ENCODE measurements at places on chromosomes 16 and 17.

- DNase-seq: no peak
Observed at GRCh38 chr16:79714440-79714839, 113.9 kb upstream of the MAF start.

- no peak for DNase-seq
Observed at GRCh38 chr16:19418200-19418599, 517 bp downstream of the TMC5 start.

GRCh38 chr17:1177016-1177700 is 2.6 kb downstream of the ABR start:
- DNase-seq: no peak

DNA sequence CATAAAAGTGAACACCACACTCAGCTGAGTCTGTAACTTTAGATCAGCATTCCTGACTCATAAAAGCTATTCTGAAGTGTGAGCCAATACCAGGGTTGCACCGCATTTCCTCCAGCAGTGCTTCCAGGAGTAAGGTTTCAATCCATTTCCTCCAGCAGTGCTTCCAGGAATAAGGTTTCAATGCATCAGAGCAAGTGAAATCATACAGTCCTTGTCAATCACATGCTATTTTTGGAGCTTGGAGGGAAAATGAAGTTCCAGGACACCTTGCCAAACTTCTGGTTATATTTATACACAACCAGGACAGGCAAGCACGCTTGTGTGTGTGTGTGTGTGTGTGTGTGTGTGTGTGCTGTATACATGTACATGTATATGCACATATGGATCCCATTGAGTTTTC is 327.6 kb downstream of the GRIN2A start:
- no peak for DNase-seq

- no peak for DNase-seq
Observed at GRCh38 chr16:85849388-85849787, 49.6 kb upstream of the IRF8 start.

GRCh38 chr16:760545-761343 is at the start of gene MSLN:
TSS of gene MSLN (plus strand) at chr16:760734. CDS start at chr16:762681, 1,947 bp downstream.
- DNase-seq: no peak

DNA sequence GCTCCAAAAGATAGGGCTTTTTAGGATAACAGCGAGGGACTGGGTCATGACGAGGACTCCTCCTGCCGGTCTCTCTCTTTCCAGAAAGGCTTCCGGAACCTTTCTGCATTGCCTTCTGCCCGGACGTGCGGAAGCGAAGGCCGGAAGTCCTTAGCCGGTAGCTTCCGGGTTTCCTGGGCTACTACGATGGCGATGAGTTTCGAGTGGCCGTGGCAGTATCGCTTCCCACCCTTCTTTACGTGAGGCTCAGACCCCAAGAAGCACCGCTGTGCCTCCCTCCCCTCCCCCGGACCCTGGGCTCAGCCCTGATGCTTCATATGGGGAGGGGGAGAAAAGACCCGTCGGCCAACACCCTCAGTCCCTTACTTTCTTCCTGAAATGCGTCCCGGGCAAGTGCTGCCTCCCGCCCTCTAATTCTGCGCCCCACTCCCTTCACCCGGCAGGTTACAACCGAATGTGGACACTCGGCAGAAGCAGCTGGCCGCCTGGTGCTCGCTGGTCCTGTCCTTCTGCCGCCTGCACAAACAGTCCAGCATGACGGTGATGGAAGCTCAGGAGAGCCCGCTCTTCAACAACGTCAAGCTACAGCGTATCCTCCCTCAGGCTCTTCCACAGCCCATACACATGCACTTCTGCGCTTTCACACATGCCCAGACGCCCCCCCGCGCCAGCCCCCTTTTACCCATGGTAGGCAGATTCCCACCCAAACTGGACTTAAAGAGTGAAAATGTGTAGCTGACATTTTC is at the start of gene VPS25:
VPS25 (plus strand) TSS at position 160 of the 746 bp plus-strand sequence; CDS start at position 187, 27 bp downstream.
- peak; percentile 83 for DNase-seq

GRCh38 chr17:2487306-2487705 is 24.4 kb downstream of the METTL16 start:
- no peak for DNase-seq

GRCh38 chr17:46928467-46929261 is 5.7 kb downstream of the GOSR2 start:
- no peak for DNase-seq

DNA sequence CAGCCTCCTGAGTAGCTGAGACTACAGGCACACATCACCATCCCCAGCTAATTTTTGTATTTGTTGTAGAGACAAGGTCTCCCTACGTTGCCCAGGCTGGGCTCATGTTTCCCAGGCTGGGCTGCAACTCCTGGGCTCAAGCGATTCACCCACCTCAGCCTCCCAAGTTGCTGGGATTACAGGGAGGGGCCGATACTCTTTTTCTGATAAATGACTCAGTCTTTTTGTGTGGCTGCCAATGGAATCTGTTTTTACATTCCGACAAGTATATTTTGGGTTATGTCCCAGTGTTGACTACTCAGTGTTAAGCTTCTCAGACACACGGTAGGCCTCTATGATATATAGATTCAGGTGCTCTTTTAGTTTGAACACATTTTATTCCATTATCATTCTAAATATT is 58.1 kb downstream of the SLFN11 start:
- no peak for DNase-seq

GRCh38 chr17:77027271-77027889 is 113.4 kb upstream of the SEC14L1 start:
- no peak for DNase-seq

Measured in globus pallidus (tissue), 1 donor.